Activated T-helper 2 cell treated with anti-CD3 and anti-CD28 coated beads, Interferon-gamma antibody, Interleukin-2, Interleukin-4, amounts not matched to agents 10 μg/mL and 5 μg/mL and 100 μg/mL, durations not matched to agents 14 hours and 24 hours and 36 hours (primary cell): ENCODE measurements at places on chromosomes 2 and 18. TPM values are rescaled to one million over a fixed set of nuclear protein-coding genes. Genes with fewer than 3 reads are reported as not detected.

CAVIN2 gene
- not detected in 2 replicates for total RNA-seq

ABCG5 gene
- 0.14 TPM in 2 replicates for total RNA-seq

RGPD4 gene
- total RNA-seq, result 0.07 TPM in 2 replicates

- no peak overlapping the region for H3K4me3 ChIP-seq
- no peaks in the 10 kb centered on the region for H3K36me3 ChIP-seq
- no peak overlapping the region for H3K27ac ChIP-seq
- DNase-seq, result no peak
Measured at GRCh38 chr2:41937464-41937906, 110.3 kb upstream of the PKDCC start.

- no peak overlapping the region for H3K27ac ChIP-seq
- H3K4me3 ChIP-seq, result no peak overlapping the region
- no peak for DNase-seq
- H3K36me3 ChIP-seq, result no peaks in the 10 kb centered on the region
- H3K4me1 ChIP-seq, result no peaks in the 10 kb centered on the region
- peaks cover 3% of the 10 kb centered on the region for H3K27me3 ChIP-seq
Measured at GRCh38 chr18:54052259-54052658, 172.2 kb downstream of the MBD2 start.

- no peak overlapping the region for H3K4me3 ChIP-seq
- H3K36me3 ChIP-seq, result peaks cover 4% of the 10 kb centered on the region
- DNase-seq, result no peak
- H3K4me1 ChIP-seq, result peaks cover 5% of the 10 kb centered on the region
- peaks cover 69% of the 10 kb centered on the region for H3K27me3 ChIP-seq
- peak overlapping the region; percentile 76 for H3K27ac ChIP-seq
Measured at GRCh38 chr2:176079285-176079830, 4.4 kb downstream of the EVX2 start.

- H3K4me3 ChIP-seq, result no peak overlapping the region
- DNase-seq, result no peak
- peaks cover 14% of the 10 kb centered on the region for H3K27me3 ChIP-seq
- H3K36me3 ChIP-seq, result no peaks in the 10 kb centered on the region
- no peak overlapping the region for H3K27ac ChIP-seq
Measured at GRCh38 chr2:54321047-54321446, 65.0 kb upstream of the TSPYL6 start.

- no peak overlapping the region for H3K4me3 ChIP-seq
- no peaks in the 10 kb centered on the region for H3K4me1 ChIP-seq
- H3K27ac ChIP-seq, result no peak overlapping the region
- no peaks in the 10 kb centered on the region for H3K36me3 ChIP-seq
- no peak for DNase-seq
- no peaks in the 10 kb centered on the region for H3K27me3 ChIP-seq
Measured at GRCh38 chr2:1321321-1321720, 91.9 kb upstream of the TPO start.

DNA sequence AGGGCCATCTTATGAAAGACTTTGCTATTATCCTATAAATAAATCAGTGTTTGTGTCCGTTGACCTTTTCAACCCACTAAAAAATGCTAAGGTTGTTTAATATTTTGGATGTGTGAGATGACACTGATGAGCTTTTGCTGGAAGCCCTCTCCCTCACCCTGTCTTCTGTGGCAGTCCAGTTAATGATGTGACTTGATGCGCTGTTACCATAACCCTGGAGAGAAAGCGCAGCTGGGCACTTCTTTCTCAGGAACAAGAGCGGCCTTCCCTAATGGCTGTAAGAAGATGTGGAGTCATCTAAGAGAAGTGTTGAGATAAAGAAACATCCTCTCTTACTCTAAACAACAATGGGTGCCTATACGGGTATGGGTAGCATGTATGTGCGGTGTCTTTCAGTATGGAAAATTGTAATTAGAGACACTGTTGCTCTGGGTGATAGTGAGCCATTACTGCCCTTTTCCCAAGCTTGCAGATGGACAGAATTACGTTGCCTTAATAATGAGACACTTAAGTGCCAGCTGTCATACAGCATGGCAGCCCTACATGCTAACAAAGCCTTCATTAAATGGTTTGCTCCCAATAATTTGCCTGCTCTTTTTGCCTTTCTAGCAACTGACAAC lies 165.6 kb upstream of the NABP1 start:
- no peak overlapping the region for H3K27ac ChIP-seq
- peaks cover 2% of the 10 kb centered on the region for H3K4me1 ChIP-seq
- no peak overlapping the region for H3K4me3 ChIP-seq
- no peaks in the 10 kb centered on the region for H3K36me3 ChIP-seq
- DNase-seq, result no peak

- H3K4me3 ChIP-seq, result no peak overlapping the region
- no peaks in the 10 kb centered on the region for H3K4me1 ChIP-seq
- H3K27me3 ChIP-seq, result peaks cover 2% of the 10 kb centered on the region
- no peak for DNase-seq
- no peak overlapping the region for H3K27ac ChIP-seq
Measured at GRCh38 chr18:34729264-34729663, 19.2 kb downstream of the DTNA start.

- H3K4me3 ChIP-seq, result no peak overlapping the region
- no peak for DNase-seq
- no peak overlapping the region for H3K27ac ChIP-seq
- peaks cover 3% of the 10 kb centered on the region for H3K27me3 ChIP-seq
- H3K36me3 ChIP-seq, result peaks cover 26% of the 10 kb centered on the region
Measured at GRCh38 chr18:23142251-23142929, 7.1 kb downstream of the CABLES1 start.
